ENCODE measurements at places on chromosomes 2 and 18. TPM values are rescaled to one million over a fixed set of nuclear protein-coding genes. Genes with fewer than 3 reads are reported as not detected.

RELCH gene
- 19.5 TPM for total RNA-seq

C2orf42 gene
- total RNA-seq = 15.4 TPM

ABHD3 gene
- 23.3 TPM for total RNA-seq

OR6B3 gene
- total RNA-seq = not detected

COLEC11 gene
- total RNA-seq = 0.31 TPM

CTNNA2 gene
- 0.54 TPM for total RNA-seq

GRCh38 chr2:41707790-41708451 lies 339.9 kb upstream of the PKDCC start:
- DNase-seq = no peak
- no peaks in the 10 kb centered on the region for H3K4me1 ChIP-seq
- H3K27ac ChIP-seq = no peak overlapping the region
- H3K36me3 ChIP-seq = no peaks in the 10 kb centered on the region
- H3K27me3 ChIP-seq = no peaks in the 10 kb centered on the region

DNA sequence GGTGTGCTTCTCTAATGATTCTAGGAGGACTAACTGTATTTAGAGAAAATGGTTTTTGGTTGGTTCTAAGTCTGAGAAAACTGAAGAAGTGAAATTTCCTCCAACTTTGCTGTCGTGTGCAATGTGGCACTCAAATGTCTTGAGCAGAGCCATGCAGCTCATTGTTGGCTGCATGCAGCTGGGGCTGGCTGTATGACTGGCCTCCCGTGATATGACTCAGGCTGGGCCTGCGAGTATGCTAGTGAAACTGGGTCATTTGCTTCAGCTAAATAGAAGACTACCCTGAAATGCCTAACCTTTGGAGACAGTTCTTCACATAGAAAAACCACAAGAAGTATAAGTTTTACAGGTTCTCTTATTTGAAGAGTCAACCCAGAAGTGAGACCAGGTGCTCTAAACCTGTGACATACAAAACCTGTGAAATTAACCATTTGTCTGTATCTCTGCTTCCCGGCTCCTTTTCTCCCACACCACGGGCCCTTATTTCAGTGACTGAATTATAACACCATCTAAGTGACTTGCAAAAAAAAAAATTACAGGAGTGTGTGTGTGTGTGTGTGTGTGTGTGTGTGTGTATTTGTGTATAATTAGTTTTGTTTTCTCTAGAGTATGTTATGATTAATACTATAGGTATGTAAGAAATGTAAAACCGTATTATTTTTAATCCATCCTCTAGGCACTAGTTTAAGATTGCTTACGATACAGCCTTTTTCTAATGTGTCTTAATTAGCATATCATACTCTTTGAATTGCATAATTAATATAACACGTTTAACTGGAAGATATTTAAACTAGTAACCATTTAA lies 15.9 kb downstream of the POLI start:
- no peak overlapping the region for H3K27ac ChIP-seq
- H3K27me3 ChIP-seq = no peaks in the 10 kb centered on the region
- H3K4me1 ChIP-seq = no peaks in the 10 kb centered on the region
- no peak for DNase-seq
- H3K4me3 ChIP-seq = no peak overlapping the region
- H3K36me3 ChIP-seq = peaks cover 3% of the 10 kb centered on the region

DNA sequence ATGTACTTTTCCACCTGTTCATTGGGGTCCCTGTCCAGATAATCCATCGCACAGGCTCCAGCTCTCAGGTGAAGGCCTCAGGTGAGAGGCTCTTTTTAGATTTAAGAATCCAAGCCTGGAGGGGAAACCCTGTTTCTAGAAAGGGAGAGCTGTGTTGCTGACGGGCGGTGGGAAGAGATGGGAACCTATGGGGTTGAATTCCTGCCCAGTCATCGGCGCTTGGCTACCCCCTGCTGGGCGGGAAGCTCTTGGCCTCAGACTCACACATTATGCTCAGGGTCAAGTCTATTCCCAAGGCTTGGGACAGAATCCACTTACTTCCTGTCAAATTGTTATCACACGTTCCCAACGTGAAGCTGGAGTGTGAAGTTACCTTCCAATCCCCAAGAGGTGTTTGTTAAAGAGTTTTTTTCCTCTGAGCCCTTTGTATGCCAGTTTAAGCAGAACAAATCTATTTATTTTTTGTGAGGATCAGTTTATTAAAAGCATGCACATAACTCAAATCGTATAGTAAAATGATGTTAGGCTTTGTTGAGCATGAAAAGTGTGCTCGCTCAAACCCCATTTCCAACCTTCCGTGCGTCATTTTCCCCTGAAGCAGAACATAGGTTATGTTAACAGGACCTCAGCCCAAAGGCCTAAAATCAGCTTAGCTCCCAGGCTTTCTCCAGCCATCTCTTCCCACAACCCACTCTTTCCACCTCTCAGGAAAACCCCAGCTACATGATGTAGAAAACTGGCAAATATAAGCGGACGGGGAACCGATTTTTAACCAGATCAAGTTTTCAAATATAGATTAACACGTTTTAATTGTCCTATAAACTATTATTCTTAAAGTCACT lies 181.7 kb upstream of the ETAA1 start:
- DNase-seq = no peak
- H3K4me1 ChIP-seq = no peaks in the 10 kb centered on the region
- no peak overlapping the region for H3K4me3 ChIP-seq
- H3K36me3 ChIP-seq = no peaks in the 10 kb centered on the region
- no peak overlapping the region for H3K27ac ChIP-seq
- no peaks in the 10 kb centered on the region for H3K27me3 ChIP-seq

- DNase-seq = no peak
- no peaks in the 10 kb centered on the region for H3K27me3 ChIP-seq
- no peak overlapping the region for H3K4me3 ChIP-seq
- no peak overlapping the region for H3K27ac ChIP-seq
- H3K36me3 ChIP-seq = no peaks in the 10 kb centered on the region
Measured at GRCh38 chr2:23478087-23478932, 93.3 kb downstream of the KLHL29 start.

DNA sequence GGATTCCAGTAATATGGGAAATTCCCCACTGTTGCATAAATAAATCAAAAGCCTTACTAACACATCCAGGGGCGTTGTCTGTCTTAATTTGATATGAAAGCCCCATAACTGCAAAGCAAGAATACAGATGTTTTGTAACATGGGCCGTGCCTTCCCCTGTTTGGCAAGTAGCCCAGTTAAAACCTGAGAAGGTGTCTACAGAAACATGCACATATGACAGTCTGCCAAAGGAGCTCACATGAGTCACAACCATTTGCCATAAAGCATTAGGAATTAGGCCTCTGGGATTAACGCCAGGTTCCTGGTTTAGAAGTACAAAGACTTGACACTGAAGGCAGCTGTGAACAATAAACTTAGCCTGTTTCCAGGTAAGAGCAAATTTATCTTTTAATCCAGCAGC lies 43.1 kb upstream of the LONRF2 start:
- no peaks in the 10 kb centered on the region for H3K36me3 ChIP-seq
- H3K4me1 ChIP-seq = peaks cover 4% of the 10 kb centered on the region
- H3K27me3 ChIP-seq = no peaks in the 10 kb centered on the region
- DNase-seq = peak; percentile 46
- H3K27ac ChIP-seq = no peak overlapping the region
- H3K4me3 ChIP-seq = no peak overlapping the region

All from Panc1 (cell line).